NCI-H345 (cell line): ENCODE measurements at places on chromosomes 16 and 17.

DNA sequence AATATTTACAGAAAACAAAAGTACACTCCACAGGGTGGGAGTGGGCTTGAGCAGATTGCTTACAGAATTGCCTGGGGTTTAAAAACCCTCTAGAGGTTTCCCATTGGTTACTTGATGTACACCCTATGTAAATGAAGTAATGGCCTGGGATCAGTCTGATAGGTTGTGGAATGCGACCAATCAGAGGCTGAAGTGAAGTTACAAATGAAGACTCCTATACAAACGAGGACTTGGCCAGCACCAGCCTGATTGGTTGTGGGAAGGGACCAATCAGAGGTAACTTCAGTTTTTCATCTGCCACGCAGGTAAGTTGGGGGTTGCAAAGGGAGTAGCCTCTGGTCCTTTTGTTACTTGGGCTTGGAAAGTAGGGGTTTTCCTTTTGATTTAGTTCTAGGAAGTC is 8.8 kb downstream of the EEF2K start:
- DNase-seq = no peak

DNA sequence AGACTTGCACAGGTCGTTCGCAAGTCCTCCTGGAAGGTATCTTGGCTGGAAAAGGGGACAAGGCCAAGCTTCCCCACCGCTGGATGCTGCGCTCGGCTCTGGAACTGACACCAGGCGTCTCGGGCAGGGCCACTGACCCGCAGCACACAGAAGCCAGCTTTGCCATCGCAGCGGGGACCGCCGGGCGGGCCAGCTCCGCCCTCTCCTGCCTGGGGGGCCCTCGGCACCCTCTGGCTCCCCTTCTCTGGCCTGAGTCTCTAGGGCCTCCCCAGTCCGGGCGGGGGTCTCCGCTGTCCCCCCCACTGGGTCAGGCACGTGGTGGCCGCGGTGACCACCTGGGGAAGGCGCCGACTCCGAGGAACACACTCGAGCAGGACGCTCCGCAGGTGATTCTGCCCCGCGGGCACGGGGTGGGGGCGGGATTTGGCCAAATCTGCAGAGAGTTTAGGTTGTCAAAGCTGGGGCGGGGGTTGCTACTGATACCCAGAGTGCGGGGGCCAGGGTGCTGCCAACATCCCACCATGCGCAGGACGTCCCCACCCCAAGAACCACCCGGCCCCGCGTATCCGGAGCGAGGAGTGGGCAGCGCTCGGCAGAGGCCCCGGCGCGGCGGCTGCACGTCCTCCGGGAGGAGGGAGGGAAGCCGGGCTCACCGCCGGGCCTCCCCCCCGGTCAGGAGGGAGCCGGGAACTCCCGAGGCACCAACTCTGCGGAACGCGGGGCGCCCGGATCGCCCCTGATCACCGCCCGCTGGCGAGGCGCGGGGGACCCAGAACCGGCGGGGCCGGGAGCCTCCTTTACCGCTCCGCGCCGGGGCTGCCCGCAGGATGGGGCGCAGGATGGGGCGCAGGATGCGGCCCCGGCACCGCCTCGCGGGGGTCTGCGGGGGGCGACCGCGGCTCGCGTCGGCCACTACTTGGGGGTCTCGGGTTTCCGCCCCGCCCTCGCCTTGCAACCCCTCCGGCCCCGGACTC is 744 bp upstream of the METRNL start:
- DNase-seq = peak; percentile 48

- no peak for DNase-seq
Measured at GRCh38 chr17:29595943-29596774, 3.2 kb downstream of the ANKRD13B start.

DNA sequence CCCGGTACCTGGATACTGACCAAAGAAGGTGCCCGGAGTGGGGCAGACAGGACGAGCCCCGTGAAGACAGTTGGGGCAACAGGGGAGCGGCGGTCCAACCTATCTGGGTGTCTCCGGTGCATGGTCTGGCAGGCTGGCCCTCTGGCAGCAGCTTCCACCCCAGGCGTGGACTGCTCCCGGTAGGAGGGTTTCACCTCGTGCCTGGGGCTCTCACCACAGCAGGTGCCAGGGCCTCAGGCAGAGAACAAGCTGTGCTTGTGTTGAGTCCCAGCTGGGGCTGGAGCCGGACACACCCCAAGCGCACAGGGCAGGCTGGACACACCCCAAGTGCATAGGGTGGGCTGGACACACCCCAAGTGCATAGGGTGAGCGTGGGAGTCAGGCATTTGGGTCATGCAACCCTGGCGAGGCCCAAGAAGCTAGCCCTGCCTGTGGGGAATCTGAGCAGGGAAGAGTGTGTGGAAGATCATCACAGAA is 1.5 kb upstream of the FBXL16 start:
- DNase-seq = peak; percentile 41

GRCh38 chr16:8596581-8596980 is 6.3 kb upstream of the TMEM114 start:
- DNase-seq = no peak

- no peak for DNase-seq
Measured at GRCh38 chr17:69460963-69461922, 46.7 kb downstream of the MAP2K6 start.

DNA sequence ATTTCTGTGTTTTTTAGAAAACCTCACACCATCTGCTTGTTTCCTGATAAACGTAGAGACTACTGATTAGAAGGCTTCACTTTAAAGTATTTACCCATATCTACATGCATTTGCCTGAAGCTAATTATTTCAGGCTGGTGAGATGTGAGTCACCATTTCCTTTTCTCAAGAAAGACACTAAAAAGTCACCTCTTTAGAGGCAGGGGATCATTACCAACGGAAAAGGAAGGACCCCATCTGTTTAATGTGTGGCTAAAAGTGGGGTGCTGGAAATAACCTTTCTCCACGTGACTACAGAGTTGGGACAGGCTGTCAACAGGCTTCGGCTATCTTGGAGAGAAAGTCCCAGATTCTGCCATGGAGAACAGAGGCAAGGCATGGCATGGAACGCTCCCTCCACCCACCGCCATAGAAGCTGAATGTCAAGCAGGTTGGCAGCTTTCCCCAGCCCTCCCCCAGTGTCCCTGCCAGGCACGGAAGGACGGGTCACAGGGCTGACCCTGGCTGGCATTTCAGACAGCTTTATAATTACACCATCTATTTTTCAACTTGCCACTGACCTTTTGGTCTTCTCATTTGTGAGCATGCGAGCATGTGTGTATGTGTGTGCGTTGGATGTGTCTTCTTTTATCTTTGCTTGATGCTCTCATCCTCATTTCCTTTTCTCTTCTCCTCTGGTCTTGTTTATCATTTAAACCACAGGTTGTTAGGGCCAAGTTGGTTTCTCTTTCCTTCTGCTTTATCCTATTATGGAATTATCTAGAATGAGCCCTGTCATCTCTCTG is 157.0 kb downstream of the CPPED1 start:
- no peak for DNase-seq

DNA sequence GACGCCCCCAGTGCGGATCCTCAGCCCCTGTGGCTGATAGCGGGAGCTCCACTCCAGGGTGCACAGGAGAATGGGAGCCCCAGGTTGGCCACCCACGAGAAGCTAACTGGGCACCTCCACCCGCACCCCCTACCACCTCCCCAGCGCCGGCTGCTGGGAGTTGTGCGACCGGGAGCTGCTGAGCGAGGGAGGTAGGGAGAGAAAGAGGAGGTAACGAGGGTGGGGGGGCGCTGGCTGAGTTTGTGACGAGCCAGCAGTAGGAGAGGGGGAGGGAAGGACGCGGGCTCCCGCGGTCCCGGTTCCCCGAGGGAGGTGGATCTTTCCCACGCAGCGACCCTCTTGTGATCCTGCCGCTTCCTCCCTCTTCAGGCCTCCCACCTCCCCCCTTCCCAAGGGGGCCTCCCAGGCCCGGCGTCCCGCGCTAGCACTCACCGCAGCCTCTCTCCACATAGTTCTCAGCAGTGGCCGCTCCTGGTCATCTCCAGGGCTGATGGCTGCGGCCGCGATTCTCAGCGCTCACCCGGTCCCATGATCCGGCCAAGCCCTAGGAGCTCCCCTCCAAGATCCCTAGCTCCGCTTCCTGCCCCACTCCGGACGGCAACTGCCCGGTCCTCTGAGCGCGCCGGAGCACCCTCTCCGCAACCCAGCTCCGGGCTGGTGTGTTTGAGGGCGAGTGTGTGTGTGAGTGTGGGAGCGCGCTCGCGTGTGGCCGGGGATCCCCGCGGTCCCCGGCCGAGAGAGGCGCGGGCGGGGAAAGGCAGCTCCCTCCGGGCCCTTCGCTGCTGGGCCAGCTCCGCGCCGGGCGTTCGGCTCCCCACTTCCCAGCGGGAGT is at the start of gene GRIN2A:
Gene GRIN2A, minus strand, starts transcription at position 207 of the 832 bp plus-strand sequence. CDS start 2,017 bp downstream, outside the sequence.
- no peak for DNase-seq

DNA sequence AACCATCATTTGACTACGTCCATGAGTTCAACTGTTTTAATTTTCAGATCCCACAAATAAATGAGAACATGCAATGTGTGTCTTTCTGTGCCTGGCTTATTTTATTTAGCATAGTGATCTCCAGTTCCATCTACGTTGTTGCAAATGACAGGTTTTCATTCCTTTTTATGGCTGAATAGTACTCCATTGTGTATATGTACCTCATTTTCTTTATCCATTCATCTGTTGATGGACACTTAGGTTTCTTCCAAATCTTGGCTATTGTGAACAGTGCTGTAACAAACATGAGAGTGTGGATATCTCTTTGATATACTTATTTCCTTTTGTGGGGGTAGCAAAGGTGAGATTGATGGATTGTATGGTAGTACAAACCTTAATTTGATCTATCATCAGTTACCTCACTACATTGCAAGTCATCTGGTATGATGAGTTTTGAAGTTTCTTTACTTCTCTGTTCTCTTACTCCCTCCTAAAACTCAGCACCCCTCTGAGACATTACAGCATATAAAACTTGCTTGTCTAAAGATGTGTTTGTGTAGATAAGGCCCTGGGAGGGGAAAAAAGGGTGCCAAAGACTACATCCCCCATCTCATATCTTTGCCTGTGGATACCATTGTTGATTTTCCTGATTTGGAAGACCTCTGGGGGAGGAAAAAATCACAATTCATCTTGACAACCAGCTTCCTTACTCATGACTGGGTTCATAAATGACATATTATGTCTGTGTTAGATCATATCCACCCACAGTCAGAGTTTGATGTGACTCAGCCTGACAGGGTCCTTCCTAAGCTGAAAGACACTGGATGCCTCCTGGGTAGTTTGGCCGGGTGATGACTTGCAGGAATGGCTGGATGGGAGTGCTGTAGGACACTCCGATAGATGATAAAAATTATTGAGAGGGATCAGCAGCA is 47.6 kb downstream of the ABCA9 start:
- DNase-seq = no peak

GRCh38 chr16:26976873-26977272 is 89.9 kb upstream of the C16orf82 start:
- no peak for DNase-seq

DNA sequence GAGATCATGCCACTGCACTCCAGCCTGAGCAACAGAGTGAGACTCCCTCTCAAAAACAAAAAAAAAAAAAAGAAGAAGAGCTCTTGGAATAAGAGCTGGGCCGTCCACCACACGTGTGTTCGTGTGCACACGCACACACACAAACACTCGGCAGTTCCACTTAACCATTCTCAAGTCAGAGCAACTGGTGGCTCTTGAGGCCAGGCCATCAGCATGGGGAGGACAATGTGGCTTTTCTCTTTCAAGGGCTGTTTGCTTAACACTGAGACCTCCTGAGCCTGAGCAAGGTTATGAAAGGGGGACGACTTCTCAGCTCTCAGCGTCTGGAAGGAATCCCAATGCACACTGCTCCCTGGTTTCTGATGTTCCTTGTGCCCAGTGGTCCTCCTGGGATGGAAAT is 444.9 kb downstream of the SOX9 start:
- no peak for DNase-seq

- no peak for DNase-seq
Measured at GRCh38 chr17:42378359-42378958, 9.8 kb downstream of the STAT3 start.

- no peak for DNase-seq
Measured at GRCh38 chr17:31882571-31882970, 18.9 kb downstream of the UTP6 start.

GRCh38 chr17:73911726-73912372 is 267.6 kb upstream of the SDK2 start:
- no peak for DNase-seq

GRCh38 chr17:31339906-31340661 is 18.7 kb upstream of the EVI2A start:
- no peak for DNase-seq

- no peak for DNase-seq
Measured at GRCh38 chr17:17017343-17018014, 24.8 kb upstream of the MPRIP start.

- DNase-seq = no peak
Measured at GRCh38 chr16:54477714-54478113, 191.1 kb upstream of the IRX3 start.

GRCh38 chr17:47907932-47908562 is 12.0 kb downstream of the SP2 start:
- DNase-seq = no peak

DNA sequence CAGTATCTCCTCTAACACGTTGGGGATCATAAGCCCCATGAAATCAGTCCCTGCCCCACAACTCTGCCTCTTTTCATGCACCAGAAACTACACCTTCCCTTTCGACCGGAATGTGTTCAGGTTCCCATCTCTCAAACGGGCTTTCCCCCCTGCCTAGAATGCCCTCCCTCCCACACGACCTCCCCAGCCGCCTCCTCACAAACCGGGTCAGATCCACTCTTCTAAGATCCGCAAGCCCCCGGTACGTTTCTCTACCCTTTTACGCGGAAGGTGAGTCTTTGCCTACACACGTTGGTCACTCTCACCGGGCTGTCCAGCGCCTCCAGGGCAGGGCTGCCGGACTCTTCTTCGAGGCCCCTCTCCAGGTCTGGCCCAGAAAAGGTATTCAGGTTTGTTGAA is 708 bp downstream of the DHX33 start:
- DNase-seq = no peak

GRCh38 chr17:69625474-69625873 is 211.0 kb downstream of the MAP2K6 start:
- no peak for DNase-seq

GRCh38 chr17:75011401-75012095 is 922 bp upstream of the MRPL58 start:
- DNase-seq = no peak

- DNase-seq = no peak
Measured at GRCh38 chr16:2438121-2438520, 8.9 kb downstream of the CCNF start.

GRCh38 chr17:48351911-48352332 is 78.1 kb downstream of the SKAP1 start:
- no peak for DNase-seq

DNA sequence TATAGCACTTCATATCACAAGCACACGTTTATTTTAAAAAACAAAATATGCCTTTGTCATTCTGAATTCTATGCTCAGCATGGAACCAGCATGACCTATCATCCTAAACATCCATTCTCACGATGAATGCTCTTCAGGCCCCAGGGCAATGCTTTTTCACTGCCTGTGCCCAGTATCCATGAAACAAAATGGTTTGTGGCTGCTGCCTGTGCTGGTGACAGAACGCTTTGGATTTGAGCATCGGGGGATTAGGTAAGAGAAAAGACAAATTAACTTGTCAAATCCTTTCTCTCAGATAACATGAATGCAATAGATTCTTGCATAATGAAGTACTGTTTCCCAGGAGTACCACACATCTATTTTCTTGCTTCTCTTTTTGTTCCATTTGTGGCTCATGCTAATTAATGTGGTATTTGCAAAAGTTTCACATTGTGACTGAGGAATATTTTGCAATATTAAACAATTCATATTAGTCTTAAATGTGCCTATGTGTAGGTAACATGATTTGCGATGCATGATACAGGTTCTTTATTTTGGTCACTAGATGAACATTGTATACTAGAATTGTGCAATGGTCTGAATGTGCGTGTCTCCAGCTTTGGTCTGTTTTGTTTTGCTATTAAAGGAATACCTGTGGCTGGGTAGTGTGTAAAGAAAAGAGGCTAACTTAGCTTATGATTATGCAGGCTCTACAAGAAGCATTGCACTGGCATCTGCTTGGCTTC is 25.8 kb upstream of the SRSF1 start:
- DNase-seq = no peak
